ENCODE measurements at places on chromosomes 11 and 22.

DNA sequence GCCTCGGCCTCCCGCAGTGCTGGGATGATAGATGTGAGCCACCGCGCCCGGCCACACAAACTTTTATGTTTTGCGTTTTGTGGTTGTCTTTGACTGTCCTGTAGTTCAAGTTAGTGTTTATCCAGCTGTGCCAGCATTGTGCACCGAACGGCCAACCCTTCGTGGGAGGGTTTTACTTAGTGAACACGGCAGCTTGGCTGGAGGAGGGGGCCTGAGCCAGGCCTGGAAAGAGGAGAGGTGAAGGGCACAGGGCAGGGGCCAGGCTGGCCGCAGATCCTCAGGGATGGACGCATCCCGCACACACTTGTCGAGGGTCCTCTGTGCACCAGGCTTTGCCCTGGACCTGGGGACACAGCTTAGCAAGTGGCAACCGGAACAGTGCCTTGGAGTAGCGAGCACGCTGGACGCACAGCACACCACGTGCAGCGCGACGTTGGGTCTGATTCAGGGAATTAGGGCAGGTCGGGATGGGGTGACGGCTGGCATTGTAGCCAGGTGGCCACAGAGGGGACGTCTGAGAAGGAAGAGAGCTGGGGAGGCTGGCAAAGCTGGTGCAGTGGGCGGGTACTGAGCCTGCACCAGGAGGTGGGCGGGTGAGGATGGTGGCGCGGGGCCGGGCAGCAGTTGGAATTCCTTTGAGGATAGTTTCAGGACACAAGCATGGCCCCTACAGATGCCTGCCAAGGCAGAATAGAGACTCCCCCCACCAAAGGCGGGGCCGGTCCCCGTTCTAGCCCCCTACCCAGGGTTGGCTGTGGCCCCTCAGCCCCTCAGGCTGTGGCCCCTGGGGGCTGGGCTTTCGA, 13.4 kb downstream of the EPS8L2 start:
- no peak for DNase-seq

- DNase-seq, result no peak
These were observed 132.4 kb downstream of the MN1 start for GRCh38 chr22:27668828-27669797.

DNA sequence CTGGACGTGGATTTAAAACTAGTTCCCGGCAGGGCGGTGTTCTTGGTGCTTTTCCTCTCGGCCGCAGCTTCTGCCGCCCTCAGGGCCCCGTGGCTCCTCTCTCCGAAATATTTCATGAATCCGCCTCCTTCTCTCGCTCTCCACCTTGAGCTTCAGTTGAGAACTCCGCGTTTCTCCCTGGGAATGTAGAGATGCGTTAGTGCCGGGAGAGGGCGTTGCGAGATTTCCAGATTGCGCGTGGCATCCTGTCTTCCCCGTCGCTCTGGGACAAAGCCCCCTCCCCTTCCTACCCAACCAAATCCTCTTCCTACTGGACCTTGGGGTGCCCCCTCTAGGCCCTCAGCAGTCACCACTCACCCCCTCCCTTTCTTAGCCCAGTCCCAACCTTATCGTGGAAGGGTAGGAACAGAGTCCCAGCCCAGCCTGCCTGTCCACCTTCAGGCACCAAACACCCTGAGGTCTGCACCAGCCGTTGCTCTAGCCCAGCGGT, 15.5 kb upstream of the RAC2 start:
- DNase-seq, result peak; percentile 48

DNA sequence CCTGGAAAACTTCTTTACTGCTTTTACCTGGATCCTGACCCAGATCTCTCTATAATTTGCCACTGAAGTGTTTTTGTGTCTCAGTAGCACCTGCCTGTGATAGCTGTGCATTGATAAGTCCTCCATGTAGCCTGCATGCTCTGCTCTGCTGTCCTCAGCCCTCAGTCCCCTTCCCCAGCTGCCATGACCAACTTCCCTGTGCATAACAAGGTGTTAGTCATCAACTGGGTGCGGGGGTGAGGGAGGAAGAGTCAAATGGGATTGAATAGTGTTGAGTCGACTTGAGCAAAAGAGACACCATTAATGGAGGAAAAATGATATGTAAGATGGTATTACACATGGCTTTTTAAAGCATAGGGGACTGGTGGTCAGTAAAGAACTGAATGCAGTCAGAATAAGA, 92.2 kb upstream of the PLET1 start:
- no peak for DNase-seq

GRCh38 chr11:120013325-120014250, 124.3 kb downstream of the TRIM29 start:
- peak; percentile 24 for DNase-seq

GRCh38 chr22:41523464-41524221, 20.6 kb downstream of the POLR3H start:
- no peak for DNase-seq

DNA sequence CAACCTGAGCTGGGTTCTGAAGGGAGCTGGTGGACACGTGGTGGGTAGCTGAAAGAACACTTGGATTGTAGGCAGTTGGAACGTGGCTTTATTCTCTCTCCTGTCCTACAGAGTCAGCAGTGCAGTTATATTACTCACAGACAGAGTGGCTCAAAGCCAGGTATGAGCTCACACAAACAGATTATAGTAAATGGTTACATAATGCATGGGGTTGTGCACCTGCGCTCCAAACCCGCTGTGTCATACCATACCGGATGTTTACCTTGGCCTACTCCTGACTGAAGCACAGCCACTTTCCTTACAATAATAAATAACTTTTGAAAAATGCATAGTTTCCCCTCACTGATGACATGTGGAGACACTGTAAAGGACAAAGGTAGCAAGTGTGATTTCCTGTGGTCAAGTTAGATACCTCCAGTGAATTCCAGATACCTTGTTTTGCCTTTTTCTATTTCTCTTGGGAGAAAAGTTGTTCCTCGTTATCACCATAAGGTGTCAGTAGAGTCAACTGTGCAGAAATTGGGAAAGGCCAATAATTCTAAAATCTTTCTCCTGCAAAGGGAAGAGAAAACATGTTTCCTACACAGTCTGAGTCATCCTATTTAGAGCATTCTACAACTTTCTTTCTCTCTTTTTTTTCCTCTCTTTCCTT, 13.5 kb downstream of the MS4A6A start:
- peak; percentile 24 for DNase-seq

DNA sequence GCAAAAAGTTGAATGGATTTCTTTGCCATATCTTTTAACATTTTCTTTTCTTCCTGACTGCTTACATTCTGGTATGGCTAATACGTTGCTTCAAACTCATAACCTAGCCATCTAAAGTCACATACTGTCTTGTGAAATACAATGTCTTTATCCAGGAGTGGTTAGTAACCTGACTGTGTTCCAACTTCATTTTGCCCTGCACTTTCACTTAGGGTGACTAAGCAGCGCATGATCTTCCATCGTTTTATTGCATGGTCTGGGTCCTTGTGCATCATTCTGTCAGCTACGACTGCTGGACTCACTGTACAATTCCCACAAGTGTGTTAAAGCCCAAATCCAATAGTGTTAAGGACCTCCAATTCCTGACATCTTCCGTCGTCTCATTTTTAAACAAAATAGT, 403.2 kb downstream of the NTM start:
- DNase-seq, result no peak

DNA sequence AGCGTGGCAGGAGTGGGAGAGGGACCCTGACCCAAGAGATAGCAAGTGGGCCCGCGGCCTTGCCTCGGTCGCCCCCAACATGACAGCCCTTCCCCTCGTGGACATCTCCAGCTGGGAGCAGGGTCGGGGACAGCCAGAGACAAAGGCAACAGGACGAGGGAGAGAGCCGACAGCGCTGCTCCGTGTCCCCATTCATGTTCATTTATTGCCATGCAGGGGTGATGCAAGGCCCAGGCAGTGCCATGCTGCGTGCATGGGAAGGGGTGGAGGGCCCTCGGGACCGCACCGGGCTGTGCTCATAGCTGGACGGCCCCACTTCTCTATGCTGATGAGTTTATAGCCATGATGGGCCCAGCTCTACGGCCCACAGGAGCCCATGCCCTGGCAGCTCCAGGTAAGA, 12.7 kb downstream of the MRPL23 start:
- no peak for DNase-seq

DNA sequence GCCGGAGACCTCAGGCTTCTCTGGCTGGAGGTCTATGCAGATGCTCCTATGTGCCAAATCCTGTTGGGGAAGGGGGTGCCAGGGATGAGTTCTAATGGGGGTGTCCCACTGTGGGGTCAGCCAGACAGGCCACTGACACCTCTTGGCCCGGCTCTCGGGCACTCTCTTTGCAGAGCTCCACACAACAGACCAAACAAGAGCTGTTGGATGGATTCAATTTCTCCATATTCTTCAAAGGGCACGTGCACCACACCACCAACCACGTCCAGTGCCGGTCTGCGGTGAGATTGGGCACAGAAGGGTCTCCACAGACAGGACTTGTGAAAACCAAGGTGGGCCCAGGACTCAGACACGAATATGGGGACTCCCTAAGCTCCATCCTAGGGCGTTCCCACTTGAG, 2.2 kb upstream of the RGL4 start:
- no peak for DNase-seq

- no peak for DNase-seq
These were observed 802.3 kb downstream of the CNTN5 start for GRCh38 chr11:99822846-99823565.

DNA sequence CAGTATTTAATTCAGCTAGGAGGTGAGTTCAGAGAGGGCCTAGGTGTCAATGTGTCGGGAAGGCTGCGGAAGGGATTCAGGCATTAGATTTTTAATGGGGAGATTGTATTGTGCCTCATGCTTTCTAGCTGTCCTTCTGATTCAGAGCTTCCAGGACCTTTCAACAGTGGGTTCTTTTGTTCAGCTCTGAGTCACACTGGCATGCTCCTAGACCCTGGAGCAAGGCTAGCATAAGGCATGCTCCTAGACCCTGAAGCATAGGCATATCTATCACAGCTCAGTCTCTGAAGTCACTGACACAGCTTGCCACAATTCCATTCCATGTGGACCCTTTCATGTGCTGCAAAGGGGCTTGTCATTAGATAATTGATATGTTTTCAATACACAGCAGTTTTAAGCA, 396.9 kb downstream of the RAB38 start:
- DNase-seq, result no peak

GRCh38 chr22:48637231-48637630, 1190.4 kb downstream of the BRD1 start:
- no peak for DNase-seq

DNA sequence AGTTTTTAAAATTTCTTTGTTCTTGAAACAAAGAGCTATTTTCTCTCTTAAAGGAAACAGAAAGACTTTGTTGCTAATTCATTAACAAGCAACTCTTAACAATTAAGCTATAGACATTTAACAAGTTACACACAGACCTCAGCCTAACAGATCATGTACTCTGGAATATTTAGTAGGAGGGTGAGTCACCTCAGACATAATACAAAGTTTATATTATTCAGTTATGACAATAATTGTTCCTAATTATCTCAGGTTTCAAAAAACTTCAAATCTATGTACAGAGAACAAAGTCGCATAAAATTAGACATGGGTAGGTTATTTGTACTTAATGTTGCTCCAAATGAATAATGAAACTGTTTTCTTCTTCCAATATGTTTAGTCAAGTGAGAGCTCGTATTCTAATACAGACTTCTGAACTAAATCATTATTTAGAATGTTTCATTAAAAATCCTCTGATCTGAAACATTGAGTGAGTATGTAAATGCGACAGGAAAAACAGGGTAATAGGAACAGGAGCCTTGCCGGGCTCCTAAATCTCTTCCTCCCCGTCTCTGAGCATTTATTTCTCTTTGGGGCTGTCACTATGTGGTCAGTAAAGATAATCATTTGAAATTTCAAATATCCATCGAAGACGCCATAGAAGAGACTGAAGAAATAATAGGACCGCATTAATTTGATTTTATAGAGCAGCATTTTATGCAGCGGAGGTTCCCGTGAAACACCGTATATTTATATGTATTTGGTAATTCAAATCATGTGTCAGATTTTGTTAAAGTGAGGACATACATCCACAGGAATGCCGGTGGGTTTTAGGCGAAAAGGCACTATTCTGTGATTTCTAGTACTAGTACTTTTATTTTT, 8.7 kb upstream of the BARX2 start:
- no peak for DNase-seq

DNA sequence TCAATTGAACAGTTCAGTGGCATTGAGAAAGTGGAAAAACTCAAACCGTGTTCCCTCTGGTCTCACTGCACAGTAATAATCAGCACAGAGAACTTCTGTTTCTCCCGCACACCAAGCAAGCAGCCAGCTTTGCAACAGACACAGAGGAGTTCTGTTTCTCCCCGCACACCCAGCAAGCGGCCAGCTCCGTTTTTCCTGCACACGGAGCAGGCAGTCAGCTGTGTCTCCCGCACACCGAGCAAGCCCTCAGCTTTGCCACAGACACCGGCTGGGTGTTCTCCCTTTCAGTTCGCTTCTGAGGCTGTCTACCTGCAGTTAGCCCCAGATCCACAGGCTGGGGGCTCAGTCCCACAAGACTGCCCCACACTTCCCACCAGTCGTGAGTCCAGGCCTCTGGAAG, 9.9 kb upstream of the TALDO1 start:
- DNase-seq, result peak; percentile 32

DNA sequence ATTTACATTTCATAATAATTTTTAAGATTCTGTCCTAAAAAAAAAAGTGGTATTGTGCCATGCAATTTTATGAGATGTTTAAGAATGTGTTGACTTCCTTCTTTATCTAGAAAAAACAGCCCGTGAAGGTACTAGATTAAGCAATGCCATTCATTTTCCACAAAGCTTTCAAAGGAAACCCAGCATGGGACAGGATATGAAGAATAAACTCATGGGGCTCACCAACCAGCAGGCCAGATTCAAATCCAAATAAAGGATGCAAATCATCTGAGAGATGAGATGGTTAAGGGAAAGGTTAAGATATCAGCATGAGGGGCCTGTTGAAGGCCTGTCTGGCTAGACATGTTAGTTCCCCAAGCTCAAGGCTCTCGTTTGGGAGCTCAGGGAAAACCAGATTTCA, 199.1 kb downstream of the SWAP70 start:
- DNase-seq, result no peak

GRCh38 chr11:94638902-94639373, 71.8 kb downstream of the PIWIL4 start:
- DNase-seq, result no peak

DNA sequence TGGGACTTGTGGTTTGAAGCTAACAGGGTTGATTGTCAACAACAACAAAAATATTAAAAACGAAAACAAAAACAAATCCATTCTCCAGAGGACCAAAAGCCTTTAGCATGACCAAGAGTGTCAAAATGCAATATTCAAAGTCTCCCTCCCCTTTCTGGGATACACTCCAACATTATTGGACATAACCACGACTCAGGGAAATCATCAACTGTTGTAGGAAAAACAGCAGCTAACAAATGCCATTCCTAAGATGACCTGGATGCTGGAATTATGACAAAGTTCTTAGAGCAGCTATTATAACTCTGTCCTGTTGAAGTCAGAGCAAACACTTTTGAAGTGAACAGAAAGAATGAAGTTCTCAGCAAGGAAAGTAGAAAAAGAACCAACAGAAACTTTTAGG, 143.0 kb downstream of the TMEM135 start:
- no peak for DNase-seq

All from activated T-cell treated with anti-CD3 and anti-CD28 coated beads, Interleukin-2, amount 50 U/mL, for 48 hours (primary cell).